ENCODE measurements at places on chromosomes 1 and 21.

DNA sequence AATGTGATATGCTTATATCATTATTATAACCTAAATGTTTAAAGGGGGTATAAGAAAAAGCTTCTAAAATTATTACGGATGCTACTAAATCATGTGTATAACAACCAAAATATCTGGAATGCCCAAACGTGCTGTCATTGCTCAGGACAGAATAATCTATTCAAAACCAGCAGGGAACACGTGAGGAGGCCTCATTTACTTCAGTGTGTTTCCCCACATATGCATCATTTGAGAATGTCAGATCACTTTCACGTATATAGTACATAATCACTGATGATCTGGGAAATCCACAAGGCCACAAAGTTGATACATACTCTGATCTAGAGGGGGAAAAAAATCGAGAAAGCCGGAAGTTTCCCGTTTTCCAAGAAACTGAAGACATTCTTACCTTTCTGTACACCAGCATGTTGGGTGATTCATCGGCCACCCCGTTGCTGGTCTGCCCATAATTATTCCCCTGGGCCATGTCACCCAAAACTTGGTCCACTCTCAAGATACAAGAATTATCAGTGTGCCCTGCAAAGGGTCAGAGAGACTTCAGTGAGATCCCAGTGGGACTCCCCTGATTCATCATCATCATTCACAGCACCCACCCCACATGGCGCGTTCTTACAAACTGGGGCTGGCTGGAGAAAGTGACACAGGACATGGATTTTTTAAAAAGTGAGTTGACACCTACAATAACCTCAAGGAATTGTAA lies 1.5 kb downstream of the RGS7 start:
- DNase-seq: no peak

DNA sequence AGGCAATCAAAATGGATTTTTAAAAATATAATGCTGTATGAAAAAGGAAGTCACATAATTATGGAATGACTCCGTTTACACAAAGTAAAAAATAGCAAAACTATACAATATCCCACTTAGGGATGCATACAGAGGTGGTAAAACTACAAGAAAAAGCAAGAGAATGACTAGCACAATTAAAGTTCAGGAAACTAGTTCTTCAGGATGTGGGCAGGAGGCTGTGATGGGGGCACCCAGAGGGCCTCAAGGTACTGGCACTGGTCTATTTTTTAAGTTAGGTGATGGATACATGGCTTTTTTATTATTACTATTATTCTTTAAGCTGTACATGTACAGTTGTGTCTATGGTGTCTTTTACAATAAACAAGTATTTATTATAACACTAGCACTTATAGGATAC lies 1.4 kb upstream of the ZC3H12A start:
- DNase-seq: no peak

DNA sequence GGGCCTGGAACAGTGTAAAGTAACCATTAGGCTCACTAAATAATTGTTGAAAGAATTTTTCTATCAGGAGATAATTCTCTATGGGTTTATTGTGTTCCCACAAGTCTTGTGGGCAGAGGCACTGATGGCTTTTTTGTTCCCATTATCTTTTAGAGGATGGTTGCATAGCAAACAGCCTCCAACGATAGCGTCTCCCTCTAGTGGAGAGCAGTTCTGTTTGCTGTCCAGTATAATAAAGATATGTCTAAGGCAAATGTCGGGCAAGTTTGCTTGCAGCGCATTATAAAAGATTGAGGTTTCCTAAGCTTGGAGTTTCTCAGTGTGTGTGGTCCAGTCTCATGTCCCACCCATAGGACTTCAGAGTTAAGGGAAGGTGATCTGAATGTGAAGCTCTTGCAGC lies 1.3 kb upstream of the SLC6A17 start:
- DNase-seq: no peak

DNA sequence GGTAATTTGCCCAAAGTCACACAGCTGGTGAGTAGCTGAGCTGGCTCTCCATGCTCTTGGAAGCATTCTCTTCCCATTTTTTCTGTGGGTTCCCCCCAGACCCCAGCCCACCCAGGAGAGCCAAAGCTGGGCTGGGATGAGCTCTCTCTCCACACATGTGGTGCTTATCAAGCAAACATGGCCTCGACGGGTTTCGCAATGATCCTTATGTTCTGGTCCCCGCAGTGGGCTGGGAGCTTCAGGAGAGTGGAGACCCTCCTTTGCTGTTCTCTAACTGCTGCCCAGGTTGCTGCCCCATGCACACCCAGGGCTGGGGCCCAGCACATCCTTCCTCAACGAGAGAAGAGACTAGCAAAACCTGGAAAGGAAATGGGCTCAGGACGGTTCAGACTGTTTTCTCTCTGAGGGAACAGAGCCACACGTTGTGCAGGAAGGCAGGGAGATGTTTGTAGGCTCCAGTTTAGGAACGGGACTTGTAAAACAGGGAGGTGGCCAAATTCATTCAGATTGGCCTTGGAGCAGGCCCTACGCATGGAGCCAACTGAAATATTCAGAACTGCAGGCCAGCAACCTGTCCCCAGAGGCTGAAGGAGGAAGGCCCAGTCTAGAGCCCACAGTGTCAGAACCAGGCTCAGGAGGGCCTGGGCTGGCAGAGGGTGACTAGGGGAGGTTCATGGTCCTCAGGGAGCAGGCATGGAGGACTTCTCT lies 27.2 kb upstream of the CSF1 start:
- DNase-seq: no peak

- no peak for DNase-seq
Observed at GRCh38 chr1:67890857-67891256, 57.6 kb upstream of the GNG12 start.

DNA sequence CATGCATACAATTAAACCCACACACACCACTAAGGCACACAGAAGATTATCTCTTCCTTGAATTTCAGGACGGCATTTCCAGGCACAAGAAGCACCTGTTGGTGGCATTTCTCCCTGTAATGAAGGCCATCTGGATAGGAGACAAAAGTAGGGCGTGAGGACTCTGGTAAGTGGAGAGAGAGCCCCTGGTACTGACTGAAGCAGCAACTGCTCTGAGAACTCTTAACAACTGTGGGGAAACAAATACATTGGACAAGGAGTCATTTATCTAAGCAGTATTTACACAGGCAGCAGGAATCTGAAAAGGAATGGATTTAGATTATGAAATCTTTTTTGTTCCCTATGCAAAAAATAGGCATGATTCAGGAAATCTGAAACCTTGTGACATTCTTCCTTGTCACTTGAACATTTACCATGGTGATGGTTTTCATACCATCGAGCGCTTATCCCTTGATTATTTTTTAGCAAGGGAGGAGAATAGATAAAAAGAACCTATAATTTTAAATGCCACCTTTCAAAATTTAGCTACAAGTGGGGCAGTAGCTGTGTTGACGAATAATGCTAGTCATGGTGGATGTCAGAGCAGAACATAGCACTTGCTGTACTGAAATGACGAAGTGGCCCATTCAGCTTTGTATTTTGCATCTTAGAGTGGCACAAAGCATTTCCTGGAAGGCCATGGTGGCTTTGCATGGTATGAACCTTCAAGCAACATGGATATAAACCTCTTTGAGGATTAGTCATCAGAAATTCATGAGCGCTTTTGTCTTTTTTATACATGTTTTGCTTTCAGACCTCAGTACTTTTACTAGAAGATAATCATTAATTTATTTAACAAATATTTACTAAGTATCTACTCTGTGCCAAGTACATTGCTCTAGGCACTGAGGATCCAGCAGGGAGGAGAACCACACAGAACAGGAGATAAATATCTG lies 362.0 kb downstream of the ADGRL2 start:
- DNase-seq: no peak

DNA sequence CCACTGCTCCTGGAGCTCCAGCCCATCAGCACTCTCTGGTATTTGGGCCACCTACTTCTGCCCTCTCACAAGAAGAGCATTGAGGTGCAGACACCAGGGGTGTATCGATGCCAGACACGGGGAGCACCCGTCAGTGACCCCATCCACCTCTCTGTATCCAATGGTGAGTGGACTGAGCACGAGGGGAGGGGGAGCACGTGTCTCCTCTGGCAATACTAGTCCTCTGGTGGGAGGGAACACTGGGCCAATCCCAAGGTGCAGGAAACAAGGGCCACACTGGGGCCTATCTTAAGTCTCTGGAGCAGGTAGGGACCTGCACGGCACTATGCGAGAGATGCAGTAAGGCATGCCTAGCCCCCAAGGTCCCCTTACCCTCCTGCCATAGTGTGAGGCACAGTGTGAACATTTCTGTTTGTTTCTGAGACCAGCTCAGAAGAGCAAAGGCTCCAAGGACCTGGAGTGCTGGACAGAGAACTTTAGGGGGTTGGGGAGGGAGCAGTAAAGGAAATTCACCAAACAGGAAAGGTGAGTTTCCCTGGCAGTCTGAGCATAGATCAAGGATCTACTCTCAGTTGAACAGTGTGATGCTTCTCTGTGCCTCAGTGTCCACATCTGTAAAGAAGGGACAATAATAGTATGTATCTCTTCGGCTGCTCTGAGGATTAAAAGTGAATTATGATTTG lies 2.3 kb downstream of the FCRLB start:
- no peak for DNase-seq

GRCh38 chr1:15916417-15916816 lies 59.5 kb downstream of the ZBTB17 start:
- DNase-seq: no peak

DNA sequence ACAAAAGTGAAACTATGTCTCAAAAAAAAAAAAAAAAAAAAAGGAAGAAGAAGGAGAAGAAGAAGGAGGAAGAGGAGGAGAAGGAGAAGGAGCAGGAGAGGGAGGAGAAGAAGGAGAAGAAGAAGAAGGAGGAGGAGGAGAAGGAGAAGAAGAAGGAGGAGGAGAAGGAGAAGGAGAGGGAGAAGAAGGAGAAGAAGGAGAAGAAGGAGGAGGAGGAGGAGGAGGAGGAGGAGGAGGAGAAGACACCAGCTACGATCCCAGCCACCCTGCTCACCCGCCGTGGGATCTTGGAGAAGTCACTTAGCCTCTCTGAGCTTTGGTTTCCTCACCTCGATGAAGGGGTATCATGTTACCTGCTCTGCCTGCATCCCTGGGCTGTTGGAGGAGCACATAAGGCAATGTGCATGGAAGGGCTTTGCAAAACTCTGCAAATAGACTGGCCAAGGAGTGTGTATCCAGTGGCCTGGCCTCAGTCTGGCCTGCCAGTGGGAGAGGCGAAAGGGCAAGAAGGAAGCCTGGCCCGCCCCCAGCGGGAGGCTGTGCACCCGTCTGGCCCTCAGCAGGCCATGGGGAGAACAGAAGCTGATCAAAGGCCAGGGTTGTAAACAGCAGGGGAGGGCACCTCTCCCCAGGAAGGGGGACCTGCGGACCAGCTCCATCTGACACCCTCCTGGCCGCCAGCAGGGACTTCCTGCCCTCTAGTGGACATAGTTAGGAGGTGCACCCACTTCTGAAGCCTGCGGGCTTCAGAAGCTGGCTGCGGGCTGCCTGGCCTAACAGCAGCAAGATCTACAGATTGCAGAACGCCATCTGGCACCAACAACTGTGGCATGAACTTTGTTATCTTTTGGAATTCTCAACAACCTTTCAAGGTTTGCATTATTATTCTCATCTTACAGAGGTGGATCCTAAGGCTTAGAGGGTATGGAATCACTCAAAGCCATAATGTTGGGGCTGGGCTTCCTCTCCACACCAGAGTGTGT lies 19.2 kb upstream of the CDK18 start:
- peak; percentile 55 for DNase-seq

GRCh38 chr1:73781251-73781650 lies 416.7 kb downstream of the LRRIQ3 start:
- no peak for DNase-seq

DNA sequence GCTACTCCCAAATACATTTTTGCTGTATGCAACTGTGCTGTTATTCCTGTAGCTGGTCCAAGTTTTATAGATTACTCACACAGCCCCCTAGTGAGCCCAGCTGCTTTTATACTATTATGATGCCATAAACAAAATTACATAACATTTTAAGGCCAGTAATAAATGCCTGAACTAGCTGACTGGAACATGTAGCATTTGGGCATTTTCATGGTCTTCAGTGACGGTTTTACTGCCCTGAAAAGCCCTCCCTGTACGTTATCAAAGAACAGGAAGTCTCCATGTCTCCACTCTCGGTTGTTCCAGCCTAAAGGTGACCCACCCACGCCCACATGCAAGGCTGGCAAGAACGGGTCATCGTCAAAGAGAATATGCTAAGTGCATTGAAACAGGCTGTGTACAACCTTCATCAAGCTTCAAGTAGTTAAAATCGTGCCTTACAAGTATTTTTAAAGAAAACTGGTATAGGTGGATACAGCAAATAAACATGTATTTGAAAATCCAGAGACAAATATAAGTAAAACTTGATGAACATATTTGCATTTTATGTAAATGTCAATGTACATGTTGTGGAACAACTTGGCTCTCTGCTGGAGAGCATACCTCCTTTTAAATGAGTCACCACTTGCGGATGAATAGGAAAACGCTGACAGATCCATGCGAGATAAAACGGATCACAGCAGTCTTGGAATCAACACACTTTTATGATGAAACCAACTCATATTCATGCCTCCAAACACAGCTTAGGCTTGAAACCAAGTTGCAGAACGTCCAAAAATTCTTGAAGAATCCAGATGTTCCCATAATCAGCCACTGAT lies 520.5 kb downstream of the SMYD3 start:
- DNase-seq: no peak

GRCh38 chr1:14513111-14513510 lies 85.4 kb upstream of the KAZN start:
- DNase-seq: no peak

DNA sequence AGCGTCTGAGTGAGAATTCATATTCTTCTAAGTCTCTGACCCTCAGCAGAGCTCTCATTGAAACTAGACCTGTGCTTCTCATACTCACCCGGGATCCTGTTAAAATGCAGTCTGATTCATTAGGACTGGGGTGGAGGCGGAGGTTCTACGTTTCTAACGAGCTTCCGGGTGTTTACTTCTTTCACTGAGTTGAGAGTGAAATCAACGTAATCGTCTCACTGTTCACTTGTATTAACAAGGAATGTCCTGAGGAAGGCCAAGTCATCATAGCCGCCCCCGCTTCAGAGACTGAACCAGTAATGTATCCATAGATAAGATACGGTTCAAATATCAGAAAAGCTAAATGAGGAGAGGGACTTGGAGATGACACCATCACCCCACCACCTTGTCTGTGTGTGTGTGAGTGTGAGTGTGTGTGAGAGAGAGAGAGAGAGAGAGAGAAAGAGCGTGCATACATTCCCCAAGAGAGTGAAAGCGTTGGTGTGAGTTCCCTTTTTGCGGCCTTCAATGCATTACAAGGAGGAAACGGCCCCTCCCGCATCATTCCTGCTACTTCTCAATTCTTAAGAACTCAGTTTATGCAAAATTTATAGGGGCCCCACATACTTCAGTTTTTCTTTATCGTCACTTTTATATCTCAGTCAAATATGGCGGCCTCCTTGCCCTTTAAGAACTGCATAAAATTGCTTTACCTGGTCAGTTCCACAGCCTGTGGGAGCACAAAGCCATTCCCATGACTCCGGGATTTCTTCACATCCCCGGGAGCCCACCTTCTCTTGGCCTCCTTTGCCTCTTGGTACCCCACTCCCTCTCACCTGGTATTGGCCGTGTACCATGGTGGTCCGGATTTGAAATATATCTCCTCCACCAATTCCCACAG lies 19.8 kb downstream of the KMO start:
- no peak for DNase-seq

DNA sequence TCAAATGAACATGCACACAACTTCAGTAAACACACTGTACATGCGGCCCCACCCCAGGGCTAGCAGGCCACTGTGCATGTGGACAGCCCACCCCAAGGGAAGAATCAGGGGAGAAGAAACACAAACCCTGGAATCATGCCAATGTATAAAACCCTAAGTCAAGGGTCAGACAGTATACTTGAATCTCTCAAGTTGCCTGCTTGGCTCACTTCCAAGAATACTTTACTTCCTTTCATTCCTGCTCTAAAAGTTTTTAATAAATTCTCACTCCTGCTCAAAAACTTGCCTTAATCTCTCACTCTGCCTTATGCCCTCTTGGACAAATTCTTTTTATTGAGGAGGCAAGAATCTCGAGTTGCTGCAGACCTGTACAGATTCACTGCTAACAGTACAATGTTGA lies 231.2 kb upstream of the CACYBP start:
- no peak for DNase-seq
